ENCODE measurements at places on chromosomes 2 and 18.

DNA sequence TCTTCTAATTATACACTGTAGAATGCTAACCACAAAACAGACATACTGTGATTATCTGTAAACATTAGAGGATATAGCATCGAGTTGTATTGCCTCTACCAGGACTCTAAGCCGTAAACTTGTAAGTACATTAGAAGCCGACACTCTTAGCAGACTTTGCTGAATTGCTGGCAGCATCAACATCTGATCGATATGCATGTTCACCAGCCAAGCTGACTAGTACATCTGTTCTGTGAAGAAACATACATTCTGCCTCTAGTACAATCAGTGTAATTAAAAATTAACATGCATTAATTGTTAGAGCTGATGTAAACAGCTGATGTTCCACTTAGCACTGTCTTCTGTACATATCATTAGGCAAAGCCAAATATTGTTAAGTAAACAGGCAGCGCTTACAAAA is 502.2 kb downstream of the NR4A2 start:
- DNase-seq: no peak

- DNase-seq: no peak
Measured at GRCh38 chr2:187502467-187502866, 51.8 kb downstream of the TFPI start.

DNA sequence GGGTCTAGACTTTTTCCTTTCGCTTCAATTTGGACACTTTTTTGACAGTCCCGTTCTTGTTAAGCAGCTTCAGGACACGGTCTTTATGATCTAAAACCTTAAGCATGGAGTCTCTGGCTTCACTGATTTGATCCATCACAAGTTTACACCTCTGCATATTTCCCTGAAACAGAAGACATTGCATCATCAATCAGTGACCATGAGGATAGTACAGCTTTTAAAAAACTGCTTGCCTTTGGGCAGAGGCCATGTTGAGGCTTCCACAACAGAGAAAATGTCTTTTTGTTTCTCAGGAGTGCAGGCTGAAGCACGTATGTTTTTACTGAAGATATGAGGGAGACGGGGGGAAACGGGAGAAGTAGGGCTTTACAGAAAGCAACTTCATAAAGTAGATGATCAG is 56.2 kb upstream of the AMMECR1L start:
- no peak for DNase-seq

DNA sequence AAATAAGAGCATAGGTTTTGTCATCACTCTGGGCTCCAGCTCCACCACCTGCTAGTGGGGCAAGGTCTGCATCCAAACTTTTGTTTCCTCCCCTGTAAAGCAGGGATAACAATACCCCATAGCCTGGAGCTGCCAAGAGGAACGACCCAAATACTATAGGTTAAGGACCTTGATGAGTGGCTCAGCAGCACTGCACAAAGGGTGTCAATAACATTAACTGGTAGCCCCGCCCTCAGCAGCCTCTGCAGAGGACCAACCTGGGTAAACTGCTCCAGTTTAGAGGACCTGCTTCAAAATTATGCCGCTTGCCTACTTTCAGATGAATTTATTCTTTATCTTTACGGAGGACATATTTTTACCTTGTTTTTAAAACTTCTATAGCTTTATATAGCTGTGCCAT is 65.8 kb upstream of the RIOK3 start:
- no peak for DNase-seq

DNA sequence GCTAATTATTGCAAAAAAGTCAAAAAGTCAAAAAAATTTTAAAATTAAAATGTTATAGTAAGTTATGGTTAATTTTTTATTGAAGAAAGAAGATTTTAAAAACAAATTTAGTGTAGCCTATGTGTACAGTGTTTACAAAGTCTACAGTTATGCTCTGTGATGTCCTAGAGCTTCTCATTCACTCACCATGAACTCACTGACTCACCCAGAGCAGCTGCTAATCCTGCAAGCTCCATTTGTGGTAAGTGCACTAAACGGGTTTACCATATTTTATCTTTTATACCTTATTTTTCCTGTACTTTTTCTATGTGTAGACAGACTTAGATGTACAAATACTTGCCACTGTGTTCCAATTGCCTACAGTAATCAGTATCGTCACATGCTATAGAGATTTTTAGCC is 788.2 kb downstream of the DSC3 start:
- DNase-seq: no peak
